A549 treated with GW870086 at 1 μM for 4 hours (cell line): ENCODE measurements at places on chromosomes 2 and 18. TPM values are rescaled to one million over a fixed set of nuclear protein-coding genes. Genes with fewer than 3 reads are reported as not detected.

Gene DCC
- not detected in 5 replicates for total RNA-seq

Gene TGFA
- total RNA-seq: 4.4 to 5.2 TPM (median 4.7 TPM) in 5 replicates

Gene GATA6
- 1.1 to 1.7 TPM (median 1.4 TPM) in 5 replicates for total RNA-seq

Gene PROKR1
- total RNA-seq: 0.03 TPM in 1 of 5 replicates, not detected in the others

Gene CFC1
- total RNA-seq: 0.09 TPM in 1 of 5 replicates, not detected in the others

Gene FAP
- 0.05 to 0.32 TPM in 2 of 5 replicates, not detected in the others for total RNA-seq
